ENCODE measurements at places on chromosomes 13 and 19.

GRCh38 chr19:54188215-54188871 lies 1.0 kb downstream of the MBOAT7 start:
- DNase-seq: peak; percentile 51

- DNase-seq: no peak
These were observed 66.9 kb downstream of the ING1 start for GRCh38 chr13:110780422-110780821.

DNA sequence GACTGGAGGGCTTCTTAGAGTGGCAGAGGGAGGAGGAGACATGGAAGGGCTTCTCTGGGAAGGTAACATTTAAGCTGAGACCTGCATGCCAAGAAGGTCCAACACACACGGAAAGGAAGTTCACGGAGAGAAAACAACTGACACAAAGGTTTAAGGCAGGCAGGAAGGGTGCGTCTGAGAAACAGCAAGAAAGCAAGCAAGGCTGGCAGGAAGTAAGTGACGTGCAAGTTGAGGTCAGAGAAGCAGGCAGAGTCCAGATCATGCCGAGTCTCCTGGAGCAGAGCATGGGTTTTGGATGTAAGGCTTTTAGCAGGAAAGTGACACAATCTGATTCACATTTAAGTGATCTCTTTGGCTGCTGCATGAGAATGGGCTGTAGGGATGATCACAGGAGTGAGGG lies 60.5 kb downstream of the ATP7B start:
- DNase-seq: no peak

- no peak for DNase-seq
These were observed 151.4 kb downstream of the PCCA start for GRCh38 chr13:100240109-100240779.

DNA sequence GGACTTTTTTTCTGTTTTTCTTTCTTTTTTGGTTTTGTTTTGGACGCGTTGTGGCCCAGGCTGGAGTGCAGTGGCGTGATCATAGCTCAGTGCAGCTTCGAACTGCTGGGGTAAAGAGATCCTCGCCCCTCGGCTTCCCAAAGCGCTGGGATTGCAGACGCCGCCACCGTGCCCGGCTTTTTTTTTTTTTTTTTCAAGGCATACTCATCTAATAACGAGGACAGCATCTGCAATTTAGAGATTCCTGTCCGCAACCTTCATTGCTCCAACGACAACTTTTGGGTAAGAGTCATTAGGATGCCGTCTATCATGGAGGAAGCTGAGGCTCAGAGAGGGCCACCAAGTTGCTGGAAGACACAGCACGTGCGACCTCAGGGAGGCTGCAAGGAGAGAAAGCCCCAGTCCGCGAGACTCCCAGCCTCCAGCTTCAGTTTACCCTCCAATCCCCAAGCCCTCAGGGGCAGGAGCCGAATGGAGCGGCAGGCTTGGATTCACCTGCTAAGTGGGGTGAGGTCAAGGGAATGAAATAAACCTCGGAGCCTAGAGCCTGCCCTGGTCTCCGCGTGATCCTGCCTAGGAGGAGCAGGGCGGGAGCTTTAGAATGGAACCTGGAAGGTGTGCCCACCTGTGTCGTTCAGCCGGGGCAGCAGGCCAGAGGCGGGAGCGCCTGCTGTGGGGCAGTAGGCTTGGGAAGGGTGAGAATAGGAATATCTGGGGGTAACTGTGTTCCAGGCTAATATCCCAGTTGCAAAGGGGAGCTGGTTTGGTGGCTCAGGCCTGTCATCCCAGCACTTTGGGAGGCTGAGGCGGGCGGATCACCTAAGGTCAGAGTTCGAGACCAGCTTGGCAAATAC lies 676 bp upstream of the POLRMT start:
- no peak for DNase-seq

- peak; percentile 51 for DNase-seq
These were observed 1165.0 kb downstream of the SLITRK1 start for GRCh38 chr13:82717249-82717648.

GRCh38 chr13:111116856-111117255 lies 1.7 kb downstream of the ARHGEF7 start:
- DNase-seq: no peak

DNA sequence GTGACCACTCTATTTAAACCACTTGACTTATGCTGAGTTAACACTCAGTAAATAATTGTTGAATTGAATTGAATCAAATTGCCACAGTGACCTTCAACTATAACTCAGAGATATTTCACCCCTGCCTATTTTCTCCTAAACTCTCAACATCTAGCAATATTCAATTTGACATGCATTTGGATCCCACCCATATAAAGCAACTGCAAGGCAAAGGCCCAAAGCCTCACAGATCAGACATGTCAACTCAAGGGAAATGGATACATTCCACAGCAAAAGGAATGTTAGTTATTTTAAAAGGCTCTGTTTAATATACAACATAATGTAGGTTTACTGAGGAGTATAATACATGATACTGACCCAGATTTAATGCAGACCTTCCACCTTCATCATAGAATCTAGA lies 107.4 kb downstream of the KCTD12 start:
- no peak for DNase-seq

DNA sequence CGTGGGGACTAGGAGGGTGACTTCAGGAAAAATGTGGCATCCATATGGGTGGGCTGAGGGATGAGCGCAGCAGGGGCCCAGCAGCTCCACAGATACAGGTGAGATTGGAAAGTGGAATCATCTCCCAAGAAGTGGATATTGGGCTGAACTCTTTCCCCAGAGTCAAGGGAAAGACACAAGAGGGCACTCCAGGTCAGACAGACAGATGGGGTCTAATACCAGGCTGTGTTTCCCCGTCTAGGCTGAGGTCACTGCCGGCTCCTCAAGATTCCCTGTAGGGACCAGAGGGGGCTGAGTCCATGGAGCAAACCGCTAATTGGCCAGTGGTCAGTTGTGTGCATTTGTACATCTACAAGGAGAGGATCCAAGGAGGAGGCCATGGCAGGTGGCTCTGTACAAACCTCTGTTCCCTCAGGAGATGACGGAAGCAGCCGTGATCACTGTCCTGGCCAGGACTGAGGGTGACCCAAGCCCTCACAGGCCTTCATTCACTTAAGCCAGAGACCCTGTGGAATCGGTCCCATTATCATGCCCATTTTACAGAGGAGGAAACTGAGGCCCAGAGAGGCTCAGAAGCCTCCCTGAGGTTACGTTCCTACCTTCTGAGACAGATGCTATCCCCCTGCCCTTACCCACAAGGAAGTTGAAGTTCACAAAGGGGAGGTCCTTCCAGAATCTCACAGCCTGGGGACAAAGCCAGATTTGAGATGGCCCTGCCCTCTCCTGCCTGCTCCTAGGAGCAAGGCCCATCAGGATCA lies 14.9 kb upstream of the IGLON5 start:
- no peak for DNase-seq

- no peak for DNase-seq
These were observed 106.8 kb downstream of the DHRS12 start for GRCh38 chr13:51697181-51697580.

- no peak for DNase-seq
These were observed 374.9 kb downstream of the SPRY2 start for GRCh38 chr13:79966059-79966458.

DNA sequence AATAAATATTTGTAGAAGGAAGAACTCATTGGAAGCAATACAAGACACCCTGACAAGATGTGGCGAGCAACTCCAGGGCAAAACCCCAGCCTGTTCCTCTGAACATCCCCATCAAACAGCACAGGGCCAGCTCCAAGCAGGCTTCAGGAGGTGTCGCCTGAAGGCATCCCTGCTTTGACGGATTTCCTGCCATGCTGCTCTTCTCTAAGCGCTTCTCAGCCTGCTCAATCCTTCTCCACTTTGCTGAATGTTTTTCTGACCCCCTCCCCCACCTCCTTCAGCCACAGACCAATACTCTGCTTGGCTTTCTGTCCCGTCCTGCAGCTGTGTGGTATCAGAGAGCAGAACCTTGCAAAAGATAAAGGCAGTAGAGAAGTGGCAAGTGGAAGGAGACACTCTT lies 28.4 kb downstream of the C19orf81 start:
- no peak for DNase-seq

- no peak for DNase-seq
These were observed 1216.0 kb downstream of the SLITRK5 start for GRCh38 chr13:88887045-88887662.

DNA sequence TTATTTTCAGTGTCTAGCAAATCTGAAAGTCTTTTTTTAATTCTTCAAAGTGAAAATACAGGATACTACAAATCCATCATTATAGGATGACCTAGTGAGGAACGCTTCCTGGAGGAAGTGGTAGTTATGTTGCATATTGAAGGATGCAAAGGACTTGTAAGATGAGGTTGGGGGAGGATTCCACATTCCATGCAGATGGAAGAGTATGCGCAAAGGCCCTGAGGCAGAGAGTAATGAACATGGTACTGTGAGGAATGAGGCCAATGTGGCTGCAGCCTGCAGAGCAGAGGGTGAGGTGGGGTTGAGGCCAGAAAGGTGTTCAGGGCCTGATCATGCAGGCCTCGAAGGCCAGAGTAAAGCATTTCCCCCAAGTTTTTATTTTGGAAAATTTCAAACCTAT lies 202.8 kb downstream of the MTUS2 start:
- DNase-seq: no peak

DNA sequence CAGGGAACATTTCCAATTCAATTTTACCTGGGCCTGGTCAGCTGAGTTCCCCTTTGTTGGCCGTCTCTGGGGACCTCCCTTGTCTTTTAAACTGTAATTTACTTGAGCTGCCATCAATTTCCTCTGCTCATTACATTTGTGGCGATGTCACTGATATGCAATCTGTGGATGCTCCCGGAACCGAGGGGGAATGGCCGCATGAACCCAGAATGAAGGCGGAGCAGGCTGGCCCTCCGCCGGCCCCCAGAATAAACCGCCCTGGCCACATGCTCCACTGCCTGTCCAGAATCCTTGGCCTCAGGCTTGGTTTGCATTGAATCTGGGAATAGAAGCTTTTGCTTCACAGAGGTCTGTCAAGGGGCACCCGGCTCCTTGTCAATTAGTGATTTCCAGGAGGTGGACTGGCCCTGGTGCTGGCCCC lies 276.8 kb downstream of the TEX29 start:
- no peak for DNase-seq

DNA sequence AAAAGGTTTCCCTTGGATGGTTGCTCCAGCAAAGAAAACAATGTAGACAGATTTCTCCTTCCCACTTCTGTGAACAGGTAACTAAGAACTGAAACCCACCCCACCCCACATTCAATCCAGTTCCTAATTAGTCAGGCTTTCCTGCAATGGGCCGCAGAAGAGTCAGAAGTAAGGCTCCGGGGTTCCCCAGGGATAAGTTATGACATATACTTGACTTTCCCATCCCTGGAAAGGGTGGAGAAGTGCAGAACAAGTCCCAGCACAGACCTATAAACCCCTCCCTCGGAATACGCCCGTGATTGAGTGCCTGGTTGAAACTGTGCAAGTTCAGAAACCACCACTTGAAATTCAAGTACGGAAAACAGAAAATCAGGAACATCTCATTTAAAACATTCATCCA lies 24.9 kb downstream of the RCBTB2 start:
- DNase-seq: no peak

DNA sequence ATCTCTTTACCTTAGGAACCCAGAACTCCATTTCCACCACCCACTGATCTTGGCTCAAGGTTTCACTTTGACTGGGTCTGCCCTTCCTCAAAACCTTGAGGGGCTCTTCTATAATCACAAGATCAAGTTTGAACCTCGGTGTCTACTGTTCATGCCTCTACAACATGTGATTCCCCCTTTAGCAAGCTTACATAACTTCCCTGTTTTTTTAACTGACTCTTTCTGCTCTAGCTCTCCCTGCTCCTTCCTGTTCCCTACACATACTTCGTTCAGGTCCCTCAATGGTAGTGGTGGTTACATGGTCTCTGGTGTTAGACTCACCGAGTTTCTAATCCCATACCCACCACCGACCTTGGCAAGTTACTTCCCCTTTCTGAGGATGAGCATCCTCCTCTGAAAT lies 26.7 kb downstream of the CEACAM8 start:
- no peak for DNase-seq

GRCh38 chr13:32588736-32589135 lies 2.5 kb downstream of the PDS5B start:
- DNase-seq: no peak

DNA sequence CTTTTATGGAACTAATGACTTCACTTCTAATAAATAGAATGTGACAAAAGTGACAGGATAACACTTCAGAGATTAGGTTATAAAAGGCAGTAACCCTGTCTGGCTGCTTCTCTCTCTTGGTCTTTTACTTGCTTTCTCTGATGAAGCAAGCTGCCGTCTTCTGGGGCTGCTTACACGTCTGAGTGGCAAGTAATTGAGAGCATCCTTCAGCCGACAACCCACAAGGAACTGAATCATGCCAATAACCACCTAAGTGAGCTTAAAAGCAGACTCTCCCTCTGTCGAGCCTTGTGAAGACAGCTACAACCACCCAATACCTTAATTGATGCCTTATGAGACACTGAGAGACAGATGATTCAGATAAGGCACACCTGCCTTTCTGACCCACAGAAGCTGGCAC lies 1091.2 kb downstream of the SLITRK1 start:
- no peak for DNase-seq

DNA sequence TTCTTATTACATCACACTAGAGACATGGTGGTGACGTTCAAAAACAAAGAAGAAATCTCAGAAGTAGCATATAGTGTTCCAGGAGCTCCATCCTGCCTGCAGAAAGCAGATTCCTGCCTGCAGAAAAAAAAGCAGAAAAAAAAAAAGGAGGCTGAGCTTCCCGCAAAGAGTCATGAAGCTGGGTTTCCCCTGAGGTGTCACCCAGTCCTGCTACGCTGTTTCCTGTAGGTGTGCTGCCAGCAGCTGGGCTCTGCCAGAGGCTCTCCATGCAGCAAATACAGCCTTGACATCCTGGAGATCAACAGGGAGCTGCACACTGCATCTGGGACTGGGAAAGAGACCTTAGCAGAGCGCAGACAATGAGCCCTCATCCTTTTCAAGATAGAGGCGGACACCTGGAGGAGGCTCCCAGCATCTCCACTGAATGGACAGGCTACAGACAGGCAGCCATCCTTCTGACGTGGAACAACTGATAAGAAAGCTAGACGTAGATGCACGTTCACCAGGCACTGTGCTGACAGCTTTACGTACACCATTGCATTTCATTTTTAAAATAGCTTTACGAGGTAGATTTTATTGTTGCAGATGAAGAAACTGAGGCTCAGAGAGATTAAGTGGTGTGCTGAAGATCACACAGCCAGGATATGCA lies 350.9 kb downstream of the FOXO1 start:
- DNase-seq: no peak

- no peak for DNase-seq
These were observed 446.4 kb downstream of the DCT start for GRCh38 chr13:94033098-94033497.

Data from RCC 7860 (cell line).